Suppressor macrophage treated with lipopolysaccharide for 4 hours (primary cell): ENCODE measurements at places on chromosomes 12 and 14.

GRCh38 chr14:69650948-69651369, 39.6 kb downstream of the SUSD6 start:
- no peak for DNase-seq

GRCh38 chr12:80938397-80938796, 663 bp upstream of the LIN7A start:
- no peak for DNase-seq

- no peak for DNase-seq
Measured at GRCh38 chr14:102979406-102979805, 56.9 kb downstream of the AMN start.

- peak; percentile 80 for DNase-seq
Measured at GRCh38 chr12:53182903-53183302, 2.2 kb upstream of the CSAD start.

DNA sequence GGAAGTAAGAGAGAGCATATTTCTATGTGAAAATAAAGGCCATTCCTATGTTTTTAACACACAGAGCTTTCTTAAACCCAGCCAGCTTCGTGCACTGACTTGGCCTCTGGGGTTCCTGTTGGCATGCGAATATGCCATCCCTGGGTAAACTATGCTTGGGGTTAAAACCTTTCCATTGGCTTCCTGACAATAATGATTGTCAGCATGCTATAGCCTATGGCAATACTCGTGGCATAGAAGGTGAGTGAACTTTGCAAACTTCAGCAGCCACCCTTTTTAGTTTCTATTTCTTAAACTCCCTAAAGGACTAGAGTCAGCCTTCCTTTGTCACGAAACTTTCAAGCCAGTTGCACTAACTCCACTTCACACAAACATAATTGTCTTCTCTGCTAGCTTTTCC, 148.4 kb upstream of the RGS6 start:
- DNase-seq: no peak

DNA sequence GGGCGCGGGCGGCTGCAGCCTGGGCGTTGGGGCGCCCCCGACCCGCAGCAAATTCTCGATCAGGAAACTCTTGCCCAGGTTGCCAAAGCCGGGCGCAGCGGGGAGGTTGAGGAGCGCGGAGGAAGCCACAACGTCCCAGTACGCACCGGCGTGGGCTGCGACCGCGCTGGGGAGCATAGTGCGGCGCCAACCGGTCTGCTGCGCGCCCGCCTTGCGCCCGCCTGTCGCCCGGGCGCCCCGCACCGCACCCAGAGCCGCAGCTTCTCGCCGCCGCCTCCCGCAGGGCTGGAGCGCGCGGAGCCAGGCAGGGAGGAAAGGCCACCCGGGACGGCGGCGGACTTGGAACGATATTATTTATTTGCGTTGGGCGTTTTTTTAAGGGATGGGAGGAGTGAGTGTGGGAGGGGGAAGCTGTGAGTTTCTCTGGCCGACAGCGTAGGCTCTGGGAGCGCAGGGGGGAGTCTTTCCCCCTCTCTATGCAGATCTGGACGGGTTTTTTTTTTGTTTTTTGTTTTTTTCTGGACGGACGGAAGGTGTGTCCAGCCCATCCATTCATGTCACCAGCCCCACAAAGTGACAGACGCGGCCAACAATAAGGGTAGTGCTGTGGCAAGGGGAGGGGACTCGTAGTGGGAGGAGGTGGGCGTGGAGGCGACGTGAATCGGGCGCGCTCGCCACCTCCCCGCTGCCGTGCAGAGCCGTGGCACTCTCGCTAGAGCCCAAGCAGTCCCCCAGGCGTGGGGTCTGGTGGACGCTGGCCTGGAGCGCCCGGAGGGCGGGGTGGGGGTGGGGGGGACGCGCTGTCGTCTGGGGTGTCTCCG, at the start of gene DBX2:
DBX2 (minus strand) TSS at position 349 of the 821 bp plus-strand sequence; CDS start at position 177, 172 bp downstream.
- no peak for DNase-seq

DNA sequence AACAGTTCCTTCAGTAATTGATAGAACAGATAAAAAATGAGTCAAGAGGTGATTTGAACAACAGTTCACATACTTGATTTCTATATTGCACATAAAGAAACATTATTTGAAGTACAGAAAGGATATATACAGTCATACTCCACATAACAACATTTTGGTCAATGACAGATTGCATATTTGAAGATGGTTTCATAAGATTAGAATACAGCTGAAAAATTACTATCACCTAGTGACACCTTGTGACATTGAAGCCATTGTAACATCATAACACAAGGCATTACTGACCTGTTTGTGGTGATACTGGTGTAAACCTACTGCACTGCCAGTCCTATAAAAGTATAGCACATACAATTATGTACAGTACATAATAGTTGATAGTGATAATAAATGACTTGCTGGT, 43.1 kb upstream of the ABCC9 start:
- DNase-seq: no peak

DNA sequence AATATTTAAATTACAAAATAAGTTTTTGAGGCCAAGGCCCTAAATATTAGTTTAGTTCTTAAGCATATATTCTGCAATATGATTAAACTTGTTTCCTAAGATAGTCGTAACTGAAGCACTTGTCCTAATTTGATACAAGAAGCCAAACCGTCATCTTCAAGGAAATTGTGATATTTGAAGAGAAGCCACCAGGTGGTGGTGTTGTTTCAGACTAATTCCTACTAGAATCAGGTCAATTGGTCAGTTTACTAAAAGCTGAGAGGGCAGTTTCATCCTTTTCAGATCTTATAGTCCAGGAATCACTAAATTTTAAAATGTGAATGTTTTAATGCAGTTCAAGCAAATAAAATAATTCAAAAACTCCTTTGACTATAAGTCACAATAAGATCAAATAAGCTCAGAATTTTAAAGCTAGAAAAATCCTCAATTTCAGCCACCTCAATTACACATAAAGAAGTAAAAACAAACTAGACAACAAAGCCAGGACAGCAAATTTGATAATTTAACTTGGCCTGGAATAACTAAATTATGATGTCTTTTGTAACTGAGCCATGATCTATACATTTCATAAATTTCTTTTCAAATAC, 7.1 kb upstream of the ARL1 start:
- DNase-seq: peak; percentile 84

GRCh38 chr14:90715993-90716392, 100.2 kb downstream of the TTC7B start:
- no peak for DNase-seq

DNA sequence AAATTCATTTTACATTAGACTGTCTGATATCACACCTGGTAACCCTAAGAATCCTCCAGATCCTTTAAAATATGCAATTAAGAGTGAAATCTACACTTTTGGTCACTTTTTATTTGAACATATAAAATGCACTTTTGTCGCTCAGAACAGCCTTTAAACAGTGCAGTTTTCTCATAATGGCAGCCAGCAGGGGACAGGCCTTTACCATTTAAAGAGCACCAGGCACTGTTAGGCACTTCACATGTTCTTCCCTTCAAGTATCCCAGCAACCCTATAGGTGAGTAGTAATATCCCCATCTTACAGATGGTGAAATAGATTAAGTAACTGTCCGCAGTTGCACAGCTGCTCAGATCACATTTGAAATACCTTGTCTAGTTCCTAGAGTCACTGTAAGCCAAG, 11.3 kb upstream of the SAMD4A start:
- DNase-seq: no peak

- no peak for DNase-seq
Measured at GRCh38 chr12:119274636-119275065, 59.9 kb upstream of the CCDC60 start.
